ENCODE measurements at places on chromosomes 4 and X.

DNA sequence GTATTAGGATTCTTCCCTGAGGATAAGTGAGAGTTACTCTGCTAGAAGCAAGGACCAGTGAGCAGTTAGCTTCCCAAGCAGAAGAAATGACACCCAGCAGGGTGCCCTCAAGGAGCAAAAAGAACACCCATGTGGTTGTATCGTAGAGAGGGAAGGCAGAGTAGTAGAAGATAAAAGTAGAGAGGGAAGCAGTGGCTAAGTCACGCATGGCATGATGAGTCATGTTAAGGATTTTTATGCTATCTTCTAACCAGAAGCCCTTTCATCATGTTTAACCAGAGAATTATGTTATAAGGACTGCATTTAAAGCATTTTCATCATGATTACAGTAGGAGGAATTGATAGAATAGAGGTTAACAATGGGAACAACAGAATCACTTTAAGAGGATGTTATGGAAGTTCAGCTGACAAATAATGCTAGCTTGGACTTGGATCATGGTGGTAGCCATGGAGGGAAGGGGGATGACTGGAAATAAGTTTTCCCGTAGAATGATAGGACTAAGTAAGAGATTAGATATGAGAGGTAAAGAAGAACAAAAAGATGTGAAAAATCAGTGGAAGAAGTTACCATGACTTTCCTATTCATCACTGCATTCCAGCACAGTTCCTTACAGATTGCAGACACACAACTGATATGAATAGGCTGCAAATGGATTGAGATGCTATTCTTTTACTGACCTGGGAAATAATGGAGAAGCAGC is 383.5 kb upstream of the INTU start:
- DNase-seq: no peak

DNA sequence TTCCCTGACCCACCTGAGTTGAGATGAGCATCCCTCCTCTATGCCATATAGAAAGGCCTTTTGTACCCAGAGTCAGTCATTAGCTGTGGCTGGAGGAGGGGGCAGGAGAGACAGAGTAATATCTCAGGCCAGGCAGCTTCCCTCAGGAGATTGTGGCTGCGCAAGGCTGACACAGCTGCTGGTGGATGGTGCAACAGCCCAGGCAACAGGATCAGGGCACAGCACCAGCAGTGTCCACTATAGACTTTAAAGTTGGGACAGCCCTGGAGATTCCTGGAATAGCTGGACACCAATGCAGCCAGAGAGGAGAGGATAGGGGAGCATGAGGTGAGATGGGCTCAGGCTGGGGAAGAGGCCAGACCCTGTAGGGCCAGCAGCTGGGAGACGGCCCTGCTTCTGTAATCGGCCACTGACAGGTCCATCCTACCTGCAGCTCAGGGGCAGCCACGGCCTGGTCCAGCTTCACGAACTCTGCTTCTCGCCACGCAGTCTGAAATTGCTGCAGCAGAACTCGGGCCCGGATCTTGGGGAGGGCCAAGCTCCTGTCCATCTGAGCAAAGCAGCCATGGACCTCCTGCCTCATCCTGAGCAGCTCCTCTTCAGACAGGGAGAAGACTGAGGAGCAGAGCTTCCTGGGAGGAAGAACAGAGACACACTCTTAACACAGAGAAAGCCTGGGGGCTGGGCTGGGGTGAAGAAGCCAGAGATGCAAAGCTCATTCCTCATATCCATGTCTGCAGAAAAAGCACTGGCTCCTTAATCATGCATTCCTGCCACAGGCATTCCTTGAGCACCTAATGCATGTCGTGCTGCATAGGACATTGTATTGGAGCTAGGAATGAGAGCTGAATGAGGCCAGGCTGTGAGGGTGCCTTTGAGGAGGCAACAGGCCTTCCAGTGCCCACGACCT is 90.1 kb downstream of the EVC2 start:
- DNase-seq: no peak

- DNase-seq: no peak
Measured at GRCh38 chrX:111743316-111743715, 62.3 kb downstream of the ALG13 start.

DNA sequence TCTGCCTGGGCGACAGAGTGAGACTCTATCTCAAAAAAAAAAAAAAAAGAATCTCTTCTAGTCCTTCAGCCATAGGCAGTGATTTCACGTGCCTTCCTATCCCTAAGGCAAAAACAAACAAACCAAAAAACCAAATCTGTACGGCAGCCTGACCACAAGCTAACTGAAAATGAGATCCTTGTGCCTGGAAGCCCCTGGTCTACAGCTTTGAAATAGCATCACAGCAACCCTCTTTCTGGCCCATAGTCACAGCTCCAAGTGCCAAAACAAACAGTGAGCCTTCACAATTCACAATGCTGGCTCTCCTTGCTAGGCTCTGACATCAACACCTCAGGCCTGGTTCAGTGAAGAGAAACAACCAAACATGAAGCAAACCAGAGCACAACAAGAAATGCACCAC is 46.1 kb downstream of the TMEM150C start:
- DNase-seq: peak; percentile 62

DNA sequence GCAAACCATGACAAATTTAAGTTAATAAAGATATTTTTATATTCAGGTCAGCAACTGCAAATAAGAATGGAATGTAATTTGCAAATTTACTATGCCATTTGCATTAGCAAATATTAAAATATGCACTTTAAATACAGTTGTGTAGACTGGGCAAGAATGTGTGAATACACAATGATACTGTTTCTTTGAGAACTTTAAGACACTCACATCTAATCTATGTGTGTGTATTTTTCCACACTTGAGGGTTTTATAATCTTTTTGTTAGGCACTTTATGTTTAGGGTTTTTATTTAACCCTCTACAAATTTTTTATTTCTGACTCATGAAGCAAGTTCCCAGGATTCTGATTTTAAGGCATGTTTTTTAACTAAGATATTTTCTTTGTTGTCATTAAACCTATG is 23.9 kb upstream of the NDNF start:
- DNase-seq: no peak

GRCh38 chr4:131974730-131975129 is 1174.4 kb upstream of the PCDH10 start:
- no peak for DNase-seq

GRCh38 chr4:15793506-15794363 is 15.6 kb downstream of the CD38 start:
- no peak for DNase-seq

DNA sequence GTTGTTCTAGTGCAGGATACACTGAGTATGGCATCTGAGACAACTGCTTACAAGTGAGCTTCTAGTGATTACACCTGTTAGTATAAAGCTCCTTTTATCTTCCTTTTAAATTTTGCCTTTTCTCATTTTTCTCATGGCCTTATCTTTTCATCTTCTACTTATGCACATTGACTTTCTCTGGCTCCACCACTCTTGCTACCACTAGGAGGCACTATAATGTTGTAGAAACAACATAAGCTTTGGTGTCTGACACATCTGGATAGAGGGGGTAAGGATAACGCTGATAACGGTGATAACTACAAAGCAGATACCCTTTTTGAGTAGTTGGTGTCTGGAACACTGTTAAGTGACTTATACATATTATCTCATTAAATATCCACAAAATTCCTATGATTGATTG is 187.4 kb upstream of the TEX13C start:
- no peak for DNase-seq

GRCh38 chrX:18624599-18624998 is 47.3 kb downstream of the RS1 start:
- DNase-seq: no peak

- DNase-seq: no peak
Measured at GRCh38 chr4:7187168-7187535, 5.2 kb upstream of the SORCS2 start.

DNA sequence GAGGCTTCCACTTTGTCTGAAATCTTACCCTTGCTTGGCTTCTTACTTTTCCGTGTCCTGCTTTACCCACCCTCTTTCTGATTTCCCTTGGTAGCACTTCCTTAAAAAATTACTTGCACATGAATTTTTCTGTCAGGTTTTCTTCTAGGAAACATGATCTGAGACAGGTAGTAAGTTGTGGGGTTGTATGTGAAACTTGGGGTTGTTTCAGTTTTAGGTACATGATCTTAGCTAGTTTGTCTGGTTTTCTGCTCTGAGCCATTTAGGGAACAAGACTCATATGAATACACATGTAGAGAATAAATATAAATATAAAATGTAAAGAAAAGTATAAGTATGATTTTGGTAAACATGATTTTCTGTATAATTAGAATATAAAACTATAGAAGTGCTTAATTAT is 17.4 kb upstream of the ARMCX2 start:
- no peak for DNase-seq
